ENCODE measurements at places on chromosomes 1 and 21. TPM values are rescaled to one million over a fixed set of nuclear protein-coding genes. Genes with fewer than 3 reads are reported as not detected.

The FCAMR gene
- not detected for polyA plus RNA-seq

The GJA8 gene
- polyA plus RNA-seq: not detected

The KRTAP23-1 gene
- polyA plus RNA-seq: not detected

The EVA1B gene
- 38.9 TPM for polyA plus RNA-seq

The MAGOH gene
- 31.1 TPM for polyA plus RNA-seq

The SPRR2F gene
- not detected for polyA plus RNA-seq

The HCN3 gene
- 9.7 TPM for polyA plus RNA-seq

The TMEM200B gene
- polyA plus RNA-seq: 1.5 TPM

All from SK-N-SH (cell line).